ENCODE measurements at places on chromosomes 2 and 18. TPM values are rescaled to one million over a fixed set of nuclear protein-coding genes. Genes with fewer than 3 reads are reported as not detected.

Gene NPHP1
- total RNA-seq = 29.2 TPM

- no peak for DNase-seq
These were observed 165.0 kb upstream of the ZNF521 start for GRCh38 chr18:25516747-25517498.

GRCh38 chr18:830315-830901 lies 18.4 kb upstream of the YES1 start:
- no peak for DNase-seq

DNA sequence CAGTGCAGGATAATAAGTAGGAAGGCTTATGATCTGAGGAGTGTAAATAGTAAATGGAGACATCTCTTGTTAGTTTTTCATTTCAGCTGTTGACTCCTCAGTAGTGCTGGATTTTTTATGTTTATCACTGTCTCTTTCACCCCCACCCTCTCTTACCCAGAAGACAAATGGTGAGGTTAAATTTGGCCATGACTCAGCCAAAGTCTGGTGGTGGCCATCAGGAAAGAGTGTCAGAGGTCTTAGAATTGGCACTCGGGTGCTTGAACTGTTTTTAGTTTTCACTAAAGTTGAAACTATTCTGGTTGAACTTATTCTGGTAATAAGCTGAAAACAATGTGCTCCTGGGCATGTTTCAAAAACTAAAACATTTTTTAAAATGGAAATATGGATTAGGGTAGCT lies 123.3 kb downstream of the FHOD3 start:
- no peak for DNase-seq

Gene AQP12A
- not detected for total RNA-seq

GRCh38 chr18:13984080-13984479 lies 68.7 kb upstream of the MC2R start:
- DNase-seq = no peak

DNA sequence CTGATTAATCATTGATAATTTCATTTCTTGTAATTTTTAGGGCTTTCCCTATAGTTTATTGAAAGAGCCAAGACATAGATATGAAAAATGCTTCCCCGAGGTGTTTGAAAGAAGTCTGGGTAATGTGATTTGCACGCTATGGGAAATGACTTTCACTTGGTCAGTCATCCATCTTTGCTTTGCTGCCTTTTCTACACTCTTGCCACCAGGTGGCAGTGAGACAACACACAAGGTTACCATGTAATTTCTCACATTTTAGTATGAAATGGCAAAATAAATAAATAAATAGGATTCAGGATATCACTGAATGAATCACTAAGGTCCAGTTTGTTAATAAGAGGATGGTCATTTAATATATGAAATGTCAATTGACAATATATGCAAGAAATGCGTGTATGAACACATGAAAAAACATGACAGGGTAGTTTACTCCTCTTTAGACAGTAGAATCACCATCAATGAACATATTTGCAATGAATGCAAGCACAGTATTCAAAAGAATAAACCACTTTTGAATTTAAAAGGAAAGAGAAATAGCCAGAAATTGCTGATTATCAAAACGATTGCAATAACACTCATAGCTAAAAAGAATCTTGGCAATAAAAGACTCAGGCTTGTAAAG lies 52.2 kb upstream of the KCNH7 start:
- DNase-seq = peak; percentile 37

- no peak for DNase-seq
These were observed 51.4 kb downstream of the EMILIN2 start for GRCh38 chr18:2898186-2898640.
